Activated CD8-positive, alpha-beta memory T cell treated with anti-CD3 and anti-CD28 coated beads for 4 hours (primary cell): ENCODE measurements at places on chromosomes 4 and X.

- DNase-seq = no peak
These were observed 187.9 kb upstream of the LCORL start for GRCh38 chr4:18209448-18209847.

DNA sequence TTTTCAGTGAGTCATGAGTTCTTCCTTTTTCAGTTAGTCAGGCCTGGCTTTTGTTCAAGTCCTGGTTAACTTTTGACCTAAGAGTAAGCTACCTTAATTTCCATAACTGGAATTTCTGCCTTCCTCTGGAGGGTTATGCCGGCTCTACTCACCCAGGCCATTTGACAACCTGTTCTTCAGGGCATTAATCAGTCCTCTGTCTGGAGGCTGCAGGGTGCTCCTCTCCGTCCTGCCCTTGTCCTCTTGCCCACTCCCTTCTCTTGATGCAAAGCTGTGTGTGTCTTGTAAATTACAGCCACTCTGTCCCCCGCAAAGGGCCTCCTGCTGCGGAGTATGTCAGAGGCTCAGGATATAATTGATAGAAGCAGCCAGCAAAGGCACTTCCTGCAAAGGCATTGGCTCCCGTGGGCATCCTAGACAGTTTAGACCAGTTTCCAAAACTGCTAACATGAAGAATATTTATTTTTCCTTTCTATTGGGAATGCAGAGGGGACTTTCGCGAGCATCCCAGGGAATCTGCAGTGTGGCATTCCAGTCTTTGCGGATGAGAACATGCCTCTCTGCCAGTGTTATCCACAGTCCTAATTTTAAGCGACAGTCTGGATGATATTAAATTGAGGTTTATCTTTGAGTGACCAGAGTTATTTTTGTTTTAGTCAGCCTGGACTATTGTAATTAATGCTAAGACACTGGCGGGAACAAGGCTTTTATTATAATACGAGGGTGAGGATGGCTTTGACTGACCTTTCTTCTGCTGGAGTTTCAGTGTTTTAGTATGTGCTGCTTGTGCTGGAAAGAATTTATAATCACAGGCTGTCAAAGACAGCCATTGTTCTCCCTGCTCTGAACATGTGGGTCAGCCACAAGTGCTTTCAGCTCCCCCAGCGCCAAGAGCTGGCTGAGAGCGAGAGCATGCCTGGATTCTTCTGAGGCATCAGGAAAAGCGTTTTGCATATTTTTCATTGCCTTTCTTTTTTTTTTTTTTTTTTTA lies 74.2 kb downstream of the LIMCH1 start:
- DNase-seq = no peak

DNA sequence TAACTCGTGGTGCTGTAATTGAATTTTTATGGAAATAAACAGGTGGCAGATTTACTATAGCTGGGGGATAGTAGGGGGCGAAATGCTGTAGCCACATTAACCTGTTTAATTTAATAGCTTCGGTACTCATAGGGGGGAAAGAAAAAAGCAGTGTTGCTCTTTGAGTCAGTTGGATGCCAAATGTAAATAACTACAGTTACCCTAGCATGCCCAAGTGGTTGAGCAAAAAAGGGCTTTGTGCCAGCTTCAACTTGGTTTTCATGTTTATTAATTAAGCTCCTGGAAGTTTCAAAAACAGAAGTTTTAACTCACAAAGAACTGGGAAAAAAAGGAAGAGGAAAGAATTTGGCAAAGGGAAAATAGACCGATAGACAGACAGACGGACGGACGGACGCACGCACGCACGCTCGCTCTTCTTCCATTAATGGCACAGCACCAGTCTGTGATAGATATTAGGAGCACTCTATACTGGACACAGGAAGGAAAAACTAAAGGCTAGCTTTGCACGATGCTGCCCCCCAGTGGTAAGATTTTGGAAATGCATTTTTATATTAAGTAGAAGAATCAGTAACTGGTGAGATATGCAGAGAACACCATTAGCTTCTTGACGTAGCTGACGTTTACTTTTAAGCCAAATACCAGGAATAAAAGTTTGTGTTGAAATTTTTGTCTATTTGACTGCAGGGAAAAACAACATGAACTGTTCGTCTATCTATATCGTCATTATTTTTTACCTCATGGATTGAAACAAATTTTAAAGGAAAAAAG lies 151.8 kb downstream of the SLC7A11 start:
- no peak for DNase-seq

GRCh38 chr4:184439856-184440594 lies 34.3 kb downstream of the IRF2 start:
- no peak for DNase-seq

- DNase-seq = no peak
These were observed 1535.3 kb upstream of the PCDH10 start for GRCh38 chr4:131613824-131614216.

GRCh38 chr4:74223801-74224200 lies 65.9 kb downstream of the MTHFD2L start:
- no peak for DNase-seq

DNA sequence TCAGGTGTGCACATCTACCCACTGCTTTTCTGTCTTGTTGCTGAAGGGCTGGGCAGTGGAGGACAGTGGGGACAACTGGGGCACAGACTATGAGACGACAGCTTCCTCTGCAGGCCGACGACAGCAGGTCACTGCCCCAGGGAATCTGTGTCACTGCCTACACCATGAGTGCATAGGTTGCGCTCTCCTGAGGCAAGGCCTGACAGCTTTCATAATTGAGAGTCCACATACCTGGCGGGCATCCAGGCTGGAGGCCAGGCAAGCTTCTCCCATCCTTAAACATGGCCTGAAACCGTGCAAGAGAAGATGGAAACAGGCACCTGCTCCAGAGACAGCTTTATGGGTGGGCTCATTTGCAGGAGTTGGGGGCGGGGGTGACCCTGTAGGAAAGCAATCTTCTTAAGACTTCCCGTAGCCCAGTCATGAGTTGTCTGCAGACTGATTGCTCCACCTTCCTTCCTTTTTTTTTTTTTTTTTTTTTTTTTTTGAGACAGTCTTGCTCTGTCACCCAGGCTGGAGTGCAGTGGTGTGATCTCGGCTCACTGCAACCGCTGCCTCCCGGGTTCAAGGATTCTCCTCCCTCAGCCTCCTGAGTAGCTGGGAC lies 2.9 kb downstream of the ANOS1 start:
- DNase-seq = no peak

DNA sequence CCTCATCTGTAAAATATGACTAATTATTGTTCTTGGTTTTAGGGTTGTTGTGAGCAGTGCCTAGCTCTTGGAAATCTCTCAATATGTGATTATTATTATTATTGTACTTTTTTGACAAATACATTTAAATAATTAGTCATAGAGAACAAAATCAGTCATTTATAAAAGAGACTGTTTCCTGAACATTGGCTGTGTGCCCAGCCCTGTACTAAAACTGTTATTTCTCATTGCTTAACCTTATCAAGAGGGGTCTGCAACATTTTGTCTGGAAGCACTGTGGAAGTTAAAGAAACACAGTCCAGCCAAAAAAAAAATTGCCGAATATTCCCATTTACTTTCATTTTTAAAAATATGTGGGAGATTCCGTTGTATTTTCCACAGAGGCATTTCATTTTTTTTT lies 989.2 kb upstream of the SLIT2 start:
- no peak for DNase-seq

DNA sequence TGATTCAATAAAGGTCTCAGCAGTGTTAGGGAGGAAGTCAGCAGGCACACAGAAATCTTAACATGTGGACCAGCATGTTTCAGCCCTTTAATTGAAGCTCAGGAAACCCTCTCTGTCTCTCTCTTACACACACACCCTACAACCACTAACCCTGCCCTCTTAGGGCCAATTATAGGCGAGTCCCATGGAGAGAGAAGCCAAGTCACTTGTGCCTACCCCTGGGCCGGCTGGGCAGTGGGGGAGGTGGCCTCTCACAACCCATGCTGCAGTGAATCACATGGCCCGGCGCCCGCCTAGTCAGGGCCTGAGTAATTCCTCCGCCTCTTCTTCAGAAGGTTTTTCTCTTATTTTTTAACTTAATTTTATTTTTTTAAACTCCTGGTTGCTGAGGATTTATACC lies 3.7 kb downstream of the FGD1 start:
- DNase-seq = no peak

- DNase-seq = no peak
These were observed 197.1 kb upstream of the MAMLD1 start for GRCh38 chrX:150165776-150166610.

- DNase-seq = no peak
These were observed 124.8 kb upstream of the CITED1 start for GRCh38 chrX:72430405-72430968.

- DNase-seq = no peak
These were observed 81.9 kb downstream of the PJA1 start for GRCh38 chrX:69083361-69083760.

- no peak for DNase-seq
These were observed 31.1 kb downstream of the TAPT1 start for GRCh38 chr4:16195209-16195608.

DNA sequence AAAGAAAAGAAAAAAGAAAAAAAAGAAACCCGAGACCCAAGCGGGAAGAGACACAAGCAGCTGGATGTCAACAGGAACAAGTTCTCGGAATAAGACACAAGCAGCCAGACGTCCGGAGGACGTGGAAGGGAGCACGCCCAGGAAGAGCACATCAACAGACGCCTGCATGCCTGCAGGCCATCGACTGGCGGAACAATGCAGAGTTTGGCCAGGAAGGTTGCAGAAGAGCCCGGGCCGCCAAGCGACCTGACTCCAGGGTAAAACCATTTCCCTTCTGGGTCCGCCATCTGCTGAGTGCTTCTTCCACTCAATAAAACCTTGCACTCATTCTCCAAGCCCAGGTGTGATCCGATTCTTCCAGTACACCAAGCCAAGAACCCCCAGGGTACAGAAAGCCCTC lies 95.6 kb upstream of the PRR32 start:
- DNase-seq = no peak

DNA sequence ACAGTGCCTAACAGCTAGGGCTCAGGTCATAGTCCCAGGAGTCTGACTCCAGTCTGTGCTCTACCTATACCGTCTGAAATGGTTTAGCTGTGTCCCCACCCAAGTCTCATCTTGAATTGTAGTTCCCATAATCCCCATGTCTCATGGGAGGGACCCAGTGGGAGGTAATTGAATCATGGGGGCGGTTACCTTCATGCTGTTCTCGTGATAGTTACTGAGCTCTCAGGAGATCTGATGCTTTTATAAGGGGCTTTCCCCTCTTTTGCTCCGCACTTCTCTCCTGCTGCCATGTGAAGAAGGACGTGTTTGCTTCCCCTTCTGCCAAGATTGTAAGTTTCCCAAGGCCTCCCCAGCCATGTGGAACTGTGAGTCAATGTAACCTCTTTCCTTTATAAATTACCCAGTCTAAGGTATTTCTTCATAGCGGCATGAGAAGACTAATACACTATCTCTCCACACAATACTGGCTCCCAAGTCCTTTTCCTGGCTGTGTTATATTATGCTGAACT lies 110.8 kb downstream of the AFAP1 start:
- DNase-seq = no peak

DNA sequence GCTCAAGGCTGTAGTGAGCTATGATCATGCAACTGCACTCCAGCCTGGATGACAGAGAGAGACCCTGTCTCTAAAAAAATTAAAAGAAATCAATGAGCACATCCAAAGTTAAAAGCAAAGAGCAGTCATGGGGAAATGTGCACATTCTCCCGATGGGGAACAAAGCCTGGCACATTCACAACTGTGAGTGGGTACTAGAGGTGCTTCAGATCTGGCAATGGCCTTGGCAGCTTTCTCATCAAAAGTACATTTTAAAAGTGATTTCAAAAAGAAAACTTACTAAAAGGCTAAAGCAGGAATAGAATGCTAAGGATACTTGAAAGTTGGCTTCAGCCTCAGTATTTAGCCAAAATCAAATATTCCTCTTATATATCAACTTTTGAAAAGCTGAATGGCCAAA lies 145.9 kb upstream of the MAOA start:
- no peak for DNase-seq

DNA sequence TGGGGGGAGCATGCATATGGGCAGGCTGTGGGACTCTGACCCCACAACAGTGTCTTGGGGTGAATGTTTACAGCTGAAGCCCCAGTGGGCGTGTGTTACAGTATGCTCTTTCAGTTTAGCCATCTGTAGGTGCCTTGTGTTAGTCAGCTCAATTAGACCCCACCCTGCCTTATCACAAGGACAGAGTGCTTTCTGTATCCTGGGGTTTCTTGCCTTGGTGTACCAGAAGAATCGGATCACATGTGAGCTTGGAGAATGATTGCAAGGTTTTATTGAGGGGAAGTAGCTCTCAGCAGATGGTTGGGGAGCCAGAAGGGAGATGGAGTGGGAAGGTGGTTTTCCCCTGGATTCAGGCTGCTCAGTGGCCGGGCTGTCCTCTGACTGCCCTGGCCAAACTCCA lies 27.3 kb downstream of the SH3BGRL start:
- no peak for DNase-seq

- peak; percentile 31 for DNase-seq
These were observed 32.0 kb downstream of the CTBP1 start for GRCh38 chr4:1216869-1217294.

- no peak for DNase-seq
These were observed 10.1 kb upstream of the FGG start for GRCh38 chr4:154622598-154622997.

DNA sequence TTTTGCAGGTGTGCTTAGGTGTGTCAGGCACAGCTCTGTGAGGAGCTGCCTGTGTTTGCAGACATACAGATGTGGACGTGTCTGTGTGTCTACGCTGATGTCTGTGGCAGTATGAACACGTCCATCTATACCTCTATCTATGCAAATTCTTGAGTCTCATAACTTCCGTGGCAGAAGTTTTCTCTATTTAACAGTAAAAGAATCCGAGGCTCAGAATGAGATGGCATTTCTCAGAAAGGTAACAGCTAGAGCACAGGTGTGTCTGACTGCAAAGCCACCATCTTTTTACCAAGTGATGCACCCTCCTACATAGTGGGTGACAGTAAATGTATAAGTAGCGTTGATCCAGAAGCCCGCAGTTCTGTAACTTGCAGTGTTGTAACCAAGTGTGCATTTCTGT lies 39.9 kb upstream of the CYP4V2 start:
- DNase-seq = no peak

GRCh38 chr4:183082053-183082452 lies 17.0 kb upstream of the WWC2 start:
- no peak for DNase-seq

GRCh38 chr4:39814403-39815185 lies 116.7 kb downstream of the UBE2K start:
- no peak for DNase-seq
